ENCODE measurements at places on chromosomes 6 and 20. TPM values are rescaled to one million over a fixed set of nuclear protein-coding genes. Genes with fewer than 3 reads are reported as not detected.

MATN4 gene
- total RNA-seq: 0.09 TPM

SLC17A9 gene
- not detected for total RNA-seq

CD24 gene
- total RNA-seq: 307 TPM

CHD6 gene
- 6.2 TPM for total RNA-seq

BMP7 gene
- 0.34 TPM for total RNA-seq

MYCT1 gene
- total RNA-seq: not detected

TMC2 gene
- total RNA-seq: not detected

SGK1 gene
- total RNA-seq: 61.3 TPM

CGA gene
- 0.23 TPM for total RNA-seq

BPIFB4 gene
- not detected for total RNA-seq

CLPSL2 gene
- 1.0 TPM for total RNA-seq

MUCL3 gene
- 0.20 TPM for total RNA-seq

DEF6 gene
- total RNA-seq: not detected

WFDC8 gene
- not detected for total RNA-seq

LINC00237 gene
- total RNA-seq: not detected

RBM24 gene
- total RNA-seq: 7.9 TPM

IMPG1 gene
- not detected for total RNA-seq

MARCKS gene
- 19.7 TPM for total RNA-seq

NKAIN2 gene
- total RNA-seq: not detected

IFNGR1 gene
- total RNA-seq: 37.6 TPM

PRL gene
- total RNA-seq: not detected

LST1 gene
- 0.36 TPM for total RNA-seq

MPIG6B gene
- total RNA-seq: not detected

All from A549 treated with Mapracorat at 1 μM for 4 hours (cell line).